ENCODE measurements at places on chromosomes 2 and 18.

- DNase-seq: no peak
Observed at GRCh38 chr2:81647715-81648230, 1343.2 kb upstream of the LRRTM1 start.

DNA sequence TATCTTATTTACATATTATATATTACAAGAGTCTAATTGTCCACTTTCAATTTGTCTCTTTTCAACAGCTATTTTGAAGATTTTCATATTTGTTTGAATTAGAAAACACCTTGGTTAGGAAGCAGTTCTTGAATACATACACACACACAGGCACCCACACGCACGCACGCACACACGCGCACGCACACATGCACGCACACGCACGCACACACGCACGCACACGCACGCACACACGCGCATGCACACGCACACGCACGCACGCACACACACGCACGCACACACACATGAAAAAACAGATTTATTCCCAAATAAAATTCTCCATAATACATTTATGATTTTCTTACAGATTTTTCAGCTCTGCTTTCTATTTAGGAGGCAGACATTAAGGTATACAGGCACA, 220.7 kb downstream of the NYAP2 start:
- no peak for DNase-seq

GRCh38 chr2:74048843-74049519, 64.3 kb downstream of the TET3 start:
- no peak for DNase-seq

DNA sequence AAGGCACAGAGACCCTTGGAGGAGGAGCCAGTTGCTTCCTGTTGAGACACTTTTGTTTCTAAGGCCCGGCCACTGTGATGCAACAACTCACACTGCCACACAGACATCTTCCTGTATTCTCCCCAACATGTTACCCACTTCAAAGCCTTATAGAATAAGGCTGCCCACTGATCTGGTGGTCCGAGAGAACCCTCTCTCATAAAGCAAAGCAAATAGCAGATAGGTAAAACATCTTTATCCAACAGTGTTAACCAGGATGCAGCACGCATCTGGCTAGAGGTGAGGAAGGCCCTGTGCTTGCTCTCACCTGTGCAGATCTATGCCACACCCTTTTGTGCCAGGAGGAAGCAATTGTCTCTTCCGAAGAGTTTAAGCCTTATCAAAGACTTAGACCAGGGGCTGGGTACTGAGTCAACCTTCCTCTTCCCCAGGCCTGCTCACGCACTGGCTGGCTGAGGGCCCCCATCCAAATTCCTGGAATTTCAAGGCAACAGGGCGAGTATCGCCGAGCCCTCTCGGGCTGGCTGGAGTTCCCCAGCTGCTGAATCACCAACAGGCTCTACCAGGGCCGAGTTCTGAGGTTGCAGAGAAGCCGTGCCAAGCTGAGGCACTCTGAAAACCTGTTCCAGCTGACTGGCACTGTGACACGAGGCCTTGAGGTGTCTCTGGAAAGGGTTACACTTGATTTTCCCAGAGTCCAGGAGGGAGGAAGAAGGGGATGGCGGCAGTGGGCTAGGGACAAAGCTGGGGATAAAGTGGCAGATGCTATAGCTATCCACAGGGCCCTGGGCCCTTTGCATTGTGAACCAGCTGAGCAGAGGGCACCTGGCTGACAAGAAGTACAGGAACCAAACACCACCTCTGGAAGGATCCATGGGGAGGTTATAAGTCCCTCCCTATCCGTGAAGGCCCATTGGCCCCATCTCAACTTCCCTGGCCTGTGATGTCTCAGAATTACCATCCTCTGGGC, 29.3 kb downstream of the TGFA start:
- no peak for DNase-seq

- DNase-seq: peak; percentile 42
Observed at GRCh38 chr2:237291138-237291792, 122.7 kb downstream of the COL6A3 start.

DNA sequence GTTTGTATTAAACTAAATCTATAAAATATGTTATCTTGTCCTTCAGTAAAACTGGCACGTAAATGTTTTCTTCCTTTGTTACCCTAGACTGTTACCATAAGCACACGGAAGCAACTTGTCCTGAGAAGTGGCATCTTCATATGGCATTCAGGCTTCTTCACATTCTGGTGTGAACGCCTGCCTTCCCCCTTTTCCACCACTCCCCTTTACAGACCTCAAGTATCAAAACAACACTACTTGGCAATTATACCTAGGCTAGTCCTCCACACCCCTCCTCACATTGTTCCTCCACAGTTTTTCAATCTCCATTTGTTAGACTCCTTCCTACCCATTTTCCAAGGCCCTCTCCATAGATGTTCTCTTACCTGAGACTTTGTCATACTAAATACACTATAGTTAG, 2.9 kb downstream of the MEX3C start:
- DNase-seq: no peak

- DNase-seq: no peak
Observed at GRCh38 chr2:217049422-217049821, 189.6 kb upstream of the TNP1 start.

GRCh38 chr2:212960336-212960735, 191.1 kb downstream of the IKZF2 start:
- no peak for DNase-seq

DNA sequence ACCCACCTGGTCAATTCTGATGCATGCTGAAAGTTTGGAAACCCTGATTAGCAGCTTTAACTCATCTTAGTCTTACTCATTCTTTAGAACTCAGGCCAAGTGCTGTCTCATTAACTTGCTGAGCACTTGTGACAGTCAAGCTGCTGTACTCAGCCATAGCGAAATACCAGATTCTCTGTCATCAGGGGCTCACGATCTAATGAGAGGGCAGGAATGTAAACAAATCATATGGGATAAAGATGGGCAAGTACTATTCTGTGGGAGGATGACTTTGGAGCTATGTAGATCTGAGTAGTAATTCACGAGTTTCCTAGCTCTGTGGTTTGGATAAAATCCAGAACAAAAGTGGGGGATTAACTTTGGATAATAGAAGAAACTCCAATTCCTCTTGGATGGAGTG, 376.6 kb downstream of the HRH4 start:
- DNase-seq: no peak

- DNase-seq: no peak
Observed at GRCh38 chr2:219636941-219637841, 9.8 kb downstream of the SLC4A3 start.

DNA sequence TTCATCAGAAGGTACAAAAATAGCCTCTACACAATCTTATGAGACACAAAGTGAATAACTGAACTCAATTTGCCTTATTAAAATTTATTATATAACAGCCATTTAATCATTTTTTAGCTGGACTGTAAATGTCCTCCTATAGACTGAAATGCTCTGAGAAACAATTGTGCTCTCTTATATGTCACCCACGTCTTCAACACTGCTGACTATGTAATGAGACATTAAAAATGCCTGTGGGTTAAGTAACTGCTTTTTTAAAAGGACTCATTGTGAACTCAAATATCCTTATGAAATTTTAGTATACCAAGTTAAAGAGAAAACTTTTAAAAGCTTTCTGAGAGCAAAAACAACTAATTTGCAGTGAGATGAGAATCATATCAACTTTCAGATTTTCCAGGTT, 10.4 kb upstream of the GALNT1 start:
- DNase-seq: no peak

- peak; percentile 95 for DNase-seq
Observed at GRCh38 chr18:57437766-57438671, 2.8 kb downstream of the ONECUT2 start.

DNA sequence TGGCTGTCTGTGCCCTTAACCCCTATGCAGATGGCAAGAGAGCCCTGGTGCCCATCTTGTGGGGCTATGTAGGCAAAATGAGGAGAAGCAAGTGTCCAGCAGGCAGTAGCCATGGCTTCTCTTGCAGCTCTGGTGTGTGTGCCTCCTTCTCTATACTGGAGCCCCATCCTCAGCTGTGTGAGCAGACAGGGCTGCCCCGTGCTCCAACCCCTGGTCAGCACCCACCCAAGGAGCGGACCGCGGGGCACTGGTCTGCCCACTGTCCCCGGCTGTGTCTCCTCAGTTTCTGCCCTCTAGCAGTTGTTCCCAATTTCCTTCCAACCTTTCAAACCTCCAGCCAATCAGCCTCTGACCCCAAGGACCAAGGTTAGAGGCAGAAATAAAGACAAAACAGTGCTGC, 134.9 kb upstream of the GLI2 start:
- no peak for DNase-seq

All from NCI-H2107 (cell line).